Pulmonary artery endothelial cell (primary cell): ENCODE measurements at places on chromosomes 11 and 22. TPM values are rescaled to one million over a fixed set of nuclear protein-coding genes. Genes with fewer than 3 reads are reported as not detected.
A peak's percentile ranks its signal among the peaks of the same experiment; 100 is the strongest.

Gene OR8G1
- not detected in 2 replicates for total RNA-seq

Gene ART1
- not detected in 2 replicates for total RNA-seq

Gene CCDC87
- 0.20 and 0.21 TPM in 2 replicates for total RNA-seq

DNA sequence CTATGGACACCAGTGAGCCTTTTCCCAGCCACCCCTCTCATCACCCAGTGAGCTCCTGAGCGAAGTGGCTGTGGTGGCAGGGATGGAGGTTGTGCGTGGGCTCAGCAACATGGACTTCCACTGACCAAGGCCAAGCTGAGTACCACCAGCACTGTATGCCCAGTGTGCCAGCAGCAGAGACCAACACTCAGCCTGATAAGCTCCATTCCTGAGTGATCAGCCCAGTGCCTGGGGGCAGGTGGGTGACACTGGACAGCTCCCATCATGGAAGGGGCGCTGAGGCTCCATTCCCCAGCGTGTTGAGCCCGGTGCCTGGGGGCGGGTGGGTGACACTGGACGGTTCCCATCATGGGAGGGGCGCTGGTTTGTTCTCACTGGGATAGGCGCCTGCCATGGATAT lies 17.6 kb upstream of the CD81 start:
- DNase-seq, result no peak

GRCh38 chr11:46207270-46207669 lies 70.2 kb upstream of the CREB3L1 start:
- DNase-seq, result no peak

- no peak for DNase-seq
Measured at GRCh38 chr11:26329206-26329605, 2.7 kb upstream of the ANO3 start.

GRCh38 chr11:10747733-10748132 lies 3.3 kb upstream of the CTR9 start:
- no peak for DNase-seq

GRCh38 chr11:107819361-107820014 lies 39.1 kb downstream of the SLC35F2 start:
- DNase-seq, result peak; percentile 37

- DNase-seq, result no peak
Measured at GRCh38 chr22:41286639-41287091, 678 bp upstream of the RANGAP1 start.

DNA sequence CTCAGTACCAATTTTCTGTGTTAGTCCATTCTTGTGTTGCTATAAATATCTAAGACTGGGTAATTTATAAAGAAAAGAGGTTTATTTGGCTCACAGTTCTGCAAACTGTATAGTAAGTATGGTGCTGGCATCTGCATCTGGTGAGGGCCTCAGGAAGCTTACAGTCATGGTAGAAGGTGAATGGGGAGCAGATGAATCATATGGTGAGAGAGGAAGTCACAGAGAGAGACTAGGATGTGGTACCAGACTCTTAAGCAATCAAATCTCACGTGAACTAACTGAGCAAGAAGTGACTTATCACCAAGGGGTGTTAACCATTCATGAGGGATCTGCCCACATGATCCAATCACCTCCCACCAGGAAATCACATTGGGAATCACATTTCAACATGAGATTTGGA lies 60.8 kb upstream of the ZBED5 start:
- DNase-seq, result no peak

- DNase-seq, result peak; percentile 60
Measured at GRCh38 chr11:122085264-122085663, 30.8 kb downstream of the BLID start.

GRCh38 chr11:66287211-66287888 lies 1.6 kb downstream of the YIF1A start:
- DNase-seq, result no peak

DNA sequence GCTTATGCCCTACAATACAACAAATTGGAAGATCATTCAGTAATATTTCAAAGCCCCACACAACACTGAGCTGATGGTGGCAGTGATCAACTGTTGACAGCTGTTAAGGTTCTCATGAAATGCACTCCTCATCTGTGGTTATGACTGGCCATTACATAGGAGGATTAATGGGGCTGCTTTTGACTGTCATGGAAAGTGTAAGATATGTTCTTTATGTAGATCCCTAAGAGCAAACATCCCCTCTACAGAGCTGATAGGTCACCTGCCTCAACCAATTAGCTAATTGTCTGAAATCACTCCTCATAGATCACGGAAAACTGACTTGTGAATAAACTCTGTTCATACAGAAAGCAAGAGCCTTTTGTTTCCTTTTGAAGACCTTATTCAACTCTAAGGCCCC lies 78.1 kb downstream of the GAB2 start:
- DNase-seq, result no peak

GRCh38 chr11:132095230-132096131 lies 725.1 kb downstream of the NTM start:
- no peak for DNase-seq

DNA sequence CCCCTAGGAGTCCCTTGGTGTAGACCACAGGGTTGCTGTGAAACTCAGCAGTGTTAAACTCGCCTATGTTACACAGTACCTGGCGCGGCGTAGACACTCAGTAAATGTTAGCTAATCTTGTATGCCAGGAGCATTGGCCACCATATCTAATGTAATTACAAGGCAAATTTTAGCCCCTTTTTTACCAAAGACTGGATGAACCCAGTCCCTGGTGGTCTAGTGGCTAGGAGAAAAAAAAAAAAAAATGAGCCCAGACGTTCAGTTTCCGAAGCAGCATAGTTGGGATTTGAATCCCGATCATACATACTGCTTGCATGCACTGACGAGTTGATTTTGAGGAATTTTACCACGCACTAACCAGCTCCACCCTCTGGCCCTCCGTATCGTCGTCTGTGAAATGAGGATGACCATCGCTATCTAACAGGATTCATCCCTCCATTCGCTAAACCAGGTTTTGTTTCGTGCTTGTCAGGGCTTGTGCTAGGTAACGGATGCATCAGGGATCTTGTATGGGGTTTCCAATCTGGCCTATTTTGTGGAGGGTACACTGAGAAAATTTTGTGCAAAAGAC lies 688 bp downstream of the PTS start:
- DNase-seq, result no peak

DNA sequence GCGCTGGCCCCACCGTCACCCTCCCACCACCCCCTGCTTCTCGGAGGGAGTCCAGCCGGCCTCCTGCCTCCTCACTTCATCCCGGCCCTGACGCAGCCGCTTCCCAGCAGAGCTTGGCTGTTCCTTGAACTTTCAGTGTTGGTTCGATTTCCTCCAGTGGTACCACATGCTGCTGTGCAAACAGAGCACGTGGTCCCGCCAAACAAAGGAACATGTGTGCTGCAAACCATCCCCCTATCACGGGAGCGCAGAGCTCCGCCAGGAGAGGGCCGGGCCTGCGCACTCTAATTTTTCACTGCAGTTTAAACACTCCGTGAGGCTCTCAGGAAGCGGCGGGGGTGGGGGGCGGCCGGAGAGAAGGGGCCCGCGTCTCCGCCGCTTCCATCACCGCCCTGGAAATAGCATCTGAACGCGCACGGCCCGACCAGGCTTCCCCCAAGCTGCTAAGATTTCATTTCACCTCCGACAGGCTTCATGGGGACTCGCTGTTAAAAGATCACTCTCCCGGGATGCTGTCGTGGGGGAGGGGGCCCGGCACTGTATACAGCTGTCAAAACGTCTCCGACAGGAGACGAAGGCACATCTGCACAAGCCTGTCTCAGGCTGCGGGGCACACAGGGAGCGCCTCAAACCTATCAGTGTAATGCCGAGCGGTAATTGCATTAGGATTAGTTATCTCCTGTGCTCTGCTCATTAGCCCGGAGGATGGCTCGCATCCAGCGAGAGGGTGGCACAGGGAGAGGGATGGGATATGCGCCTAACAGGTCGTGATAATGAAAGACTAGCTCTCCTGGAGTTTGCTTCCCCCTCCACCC lies 269.9 kb upstream of the SORL1-AS1 start:
- peak; percentile 80 for DNase-seq

- no peak for DNase-seq
Measured at GRCh38 chr22:19961201-19961580, 19.6 kb upstream of the TXNRD2 start.

DNA sequence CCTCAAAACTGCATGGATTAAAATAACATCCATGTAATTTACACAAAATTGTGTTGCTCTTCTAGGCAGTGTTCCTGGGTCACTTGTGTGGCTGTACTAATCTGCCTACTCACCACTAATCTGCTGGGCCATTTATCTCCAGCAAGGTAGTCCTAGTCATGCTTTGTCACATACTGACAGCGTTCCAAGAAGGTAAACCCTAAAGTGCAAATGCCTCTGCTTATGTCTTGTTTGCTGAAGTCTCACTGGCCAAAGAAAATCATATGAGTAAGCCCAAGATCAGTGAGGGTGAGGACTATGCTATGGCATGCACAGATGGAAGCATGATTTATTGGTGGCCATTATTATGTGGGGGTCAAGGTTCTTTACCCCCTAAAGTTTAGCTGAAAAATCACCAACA lies 630.2 kb upstream of the LUZP2 start:
- no peak for DNase-seq
